Left lung (tissue), 14 donors: ENCODE measurements at places on chromosomes 12 and 14. TPM values are rescaled to one million over a fixed set of nuclear protein-coding genes. Genes with fewer than 3 reads are reported as not detected.

The RPL10L gene
- not detected for total RNA-seq

The STAC3 gene
- 5.0 TPM for total RNA-seq

The ABCC9 gene
- total RNA-seq, result 30.5 TPM

The CINP gene
- total RNA-seq, result 35.5 TPM

The ENDOU gene
- not detected for total RNA-seq

The ZC2HC1C gene
- total RNA-seq, result 4.6 TPM

The ALDH1L2 gene
- total RNA-seq, result 29.3 TPM

The TSHR gene
- 0.15 TPM for total RNA-seq

DNA sequence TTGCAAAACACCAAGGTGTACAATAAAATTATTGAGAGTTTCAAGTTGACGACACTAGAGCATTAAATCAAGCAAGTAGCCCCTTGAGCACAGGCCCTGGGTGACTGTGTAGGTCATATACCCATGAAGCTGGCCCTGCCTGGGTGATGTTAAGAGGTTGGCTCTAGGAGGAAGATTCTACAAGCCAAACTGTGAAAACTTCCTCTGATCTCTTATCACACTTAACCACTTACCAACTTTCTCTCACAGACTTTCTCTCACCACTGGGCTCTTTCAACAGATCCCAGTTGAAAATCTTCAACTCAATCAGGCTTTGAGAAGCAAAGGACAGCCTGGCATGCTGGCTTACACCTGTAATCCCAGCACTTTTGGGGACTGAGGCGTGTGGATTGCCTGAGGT, 186.9 kb upstream of the BTG1 start:
- no peaks in the 10 kb centered on the region for H3K36me3 ChIP-seq
- no peaks in the 10 kb centered on the region for H3K27me3 ChIP-seq
- no peak for DNase-seq
- no peak overlapping the region for H3K4me3 ChIP-seq
- no peak overlapping the region for H3K27ac ChIP-seq

DNA sequence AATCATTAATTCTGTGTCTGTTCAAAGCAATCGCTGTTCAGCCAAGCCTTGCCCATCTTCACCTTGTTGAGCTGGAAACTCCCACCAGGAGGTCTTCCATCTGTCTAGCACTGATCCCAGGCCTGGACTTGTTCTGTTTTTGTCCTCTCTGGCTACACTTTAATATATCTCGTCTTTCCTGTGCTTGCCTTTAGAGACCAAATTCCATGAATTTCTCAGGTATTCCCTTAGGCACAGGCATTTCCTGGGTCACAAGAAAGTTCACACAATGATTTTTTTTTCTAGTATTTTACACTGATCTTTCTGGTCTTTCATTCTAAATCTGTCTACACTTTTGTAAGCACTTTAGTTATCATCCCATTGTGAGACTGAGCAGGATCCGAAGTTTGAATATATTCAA, 116.4 kb upstream of the CCND2 start:
- no peak overlapping the region for H3K4me3 ChIP-seq
- no peak for DNase-seq
- no peak overlapping the region for H3K27ac ChIP-seq
- H3K4me1 ChIP-seq, result peaks cover 18% of the 10 kb centered on the region
- no peaks in the 10 kb centered on the region for H3K27me3 ChIP-seq
- H3K36me3 ChIP-seq, result no peaks in the 10 kb centered on the region

- no peaks in the 10 kb centered on the region for H3K4me1 ChIP-seq
- DNase-seq, result no peak
- H3K4me3 ChIP-seq, result no peak overlapping the region
- no peaks in the 10 kb centered on the region for H3K36me3 ChIP-seq
Observed at GRCh38 chr14:34424488-34424887, 37.6 kb downstream of the SPTSSA start.

- no peaks in the 10 kb centered on the region for H3K27me3 ChIP-seq
- no peak overlapping the region for H3K27ac ChIP-seq
- no peaks in the 10 kb centered on the region for H3K36me3 ChIP-seq
- H3K4me1 ChIP-seq, result no peaks in the 10 kb centered on the region
- H3K4me3 ChIP-seq, result no peak overlapping the region
Observed at GRCh38 chr12:30067146-30067545, 283.4 kb upstream of the TMTC1 start.

DNA sequence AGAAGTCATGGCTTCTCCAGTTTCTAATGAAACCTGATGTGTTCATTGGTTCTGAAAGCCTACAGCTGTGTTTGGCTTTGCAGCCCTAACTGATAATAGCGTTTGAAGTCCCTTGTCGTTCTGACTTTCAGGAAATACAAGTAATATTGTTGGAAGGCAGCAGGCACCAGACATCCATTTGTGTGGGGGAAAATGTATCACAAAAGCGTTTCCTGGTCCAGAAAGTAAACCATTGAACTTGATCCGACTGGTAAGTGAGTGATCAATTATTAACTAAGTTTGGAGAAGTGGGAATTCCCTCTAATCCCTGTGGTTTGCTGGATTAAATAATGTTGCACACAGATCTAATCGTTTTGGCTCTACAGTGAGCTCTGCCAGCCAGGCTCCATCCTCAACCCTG, 77.3 kb upstream of the LTA4H start:
- H3K27me3 ChIP-seq, result no peaks in the 10 kb centered on the region
- no peak overlapping the region for H3K27ac ChIP-seq
- H3K4me1 ChIP-seq, result peaks cover 14% of the 10 kb centered on the region
- no peak overlapping the region for H3K4me3 ChIP-seq

- H3K27ac ChIP-seq, result no peak overlapping the region
- peaks cover 8% of the 10 kb centered on the region for H3K4me1 ChIP-seq
- no peak for DNase-seq
- H3K36me3 ChIP-seq, result no peaks in the 10 kb centered on the region
- H3K27me3 ChIP-seq, result no peaks in the 10 kb centered on the region
- H3K4me3 ChIP-seq, result no peak overlapping the region
Observed at GRCh38 chr12:7047306-7047705, 13.2 kb upstream of the C1S start.

DNA sequence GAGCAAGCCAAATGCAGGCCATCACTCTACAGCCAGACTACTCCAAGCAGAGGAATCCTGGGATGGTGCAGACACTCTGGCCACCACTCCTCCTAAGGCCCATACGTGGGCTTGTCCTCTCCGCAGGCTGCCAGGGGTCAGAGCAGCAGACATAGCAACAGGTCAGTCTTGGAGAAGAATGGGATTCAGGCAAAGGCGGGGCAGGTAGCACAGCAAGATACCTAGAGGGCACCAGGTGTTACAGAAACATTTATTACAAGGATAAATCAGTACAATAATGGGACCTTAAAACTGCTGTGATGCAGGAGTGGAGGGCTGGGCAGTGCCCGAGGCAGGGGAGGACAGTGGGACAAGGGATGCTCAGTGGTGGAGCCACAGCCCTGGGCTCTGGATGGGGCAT, 20.3 kb downstream of the SYNDIG1L start:
- H3K4me1 ChIP-seq, result peaks cover 24% of the 10 kb centered on the region
- no peak for DNase-seq
- H3K36me3 ChIP-seq, result no peaks in the 10 kb centered on the region
- H3K27ac ChIP-seq, result no peak overlapping the region
- H3K4me3 ChIP-seq, result no peak overlapping the region
- H3K27me3 ChIP-seq, result no peaks in the 10 kb centered on the region

- H3K4me1 ChIP-seq, result peaks cover 41% of the 10 kb centered on the region
- H3K27me3 ChIP-seq, result no peaks in the 10 kb centered on the region
- H3K36me3 ChIP-seq, result no peaks in the 10 kb centered on the region
- no peak overlapping the region for H3K27ac ChIP-seq
- DNase-seq, result peak; percentile 66
- H3K4me3 ChIP-seq, result peak overlapping the region; percentile 98
Observed at GRCh38 chr12:110743571-110744093, 941 bp upstream of the PPP1CC start.

DNA sequence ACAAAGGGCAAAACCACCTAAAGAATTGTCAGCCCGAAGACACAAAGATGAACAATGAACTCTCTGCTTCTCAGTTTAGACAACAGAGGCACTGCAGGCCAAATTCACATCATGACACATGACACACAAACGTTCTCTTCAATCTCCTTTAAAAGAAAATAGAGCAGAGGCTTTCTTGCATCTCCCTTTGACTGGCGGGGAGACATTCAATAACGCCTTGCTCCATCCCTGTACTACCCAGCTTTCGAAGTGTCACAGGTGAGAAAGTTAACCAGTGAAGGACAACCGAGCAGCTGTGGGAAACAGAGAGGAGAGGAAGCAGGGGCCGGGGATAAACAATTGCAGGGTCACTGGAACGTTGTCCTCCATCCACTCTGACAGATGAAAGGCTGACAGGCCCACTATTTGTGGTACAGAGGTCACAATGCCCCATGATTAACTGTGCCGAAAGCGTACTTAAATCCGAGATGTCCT, 130.8 kb downstream of the PHLDA1 start:
- no peak overlapping the region for H3K27ac ChIP-seq
- no peaks in the 10 kb centered on the region for H3K4me1 ChIP-seq
- no peaks in the 10 kb centered on the region for H3K36me3 ChIP-seq
- H3K4me3 ChIP-seq, result no peak overlapping the region

GRCh38 chr12:74021937-74022336, 515.7 kb upstream of the ATXN7L3B start:
- no peaks in the 10 kb centered on the region for H3K27me3 ChIP-seq
- H3K27ac ChIP-seq, result no peak overlapping the region
- H3K4me1 ChIP-seq, result no peaks in the 10 kb centered on the region
- no peaks in the 10 kb centered on the region for H3K36me3 ChIP-seq
- no peak overlapping the region for H3K4me3 ChIP-seq
- DNase-seq, result no peak

DNA sequence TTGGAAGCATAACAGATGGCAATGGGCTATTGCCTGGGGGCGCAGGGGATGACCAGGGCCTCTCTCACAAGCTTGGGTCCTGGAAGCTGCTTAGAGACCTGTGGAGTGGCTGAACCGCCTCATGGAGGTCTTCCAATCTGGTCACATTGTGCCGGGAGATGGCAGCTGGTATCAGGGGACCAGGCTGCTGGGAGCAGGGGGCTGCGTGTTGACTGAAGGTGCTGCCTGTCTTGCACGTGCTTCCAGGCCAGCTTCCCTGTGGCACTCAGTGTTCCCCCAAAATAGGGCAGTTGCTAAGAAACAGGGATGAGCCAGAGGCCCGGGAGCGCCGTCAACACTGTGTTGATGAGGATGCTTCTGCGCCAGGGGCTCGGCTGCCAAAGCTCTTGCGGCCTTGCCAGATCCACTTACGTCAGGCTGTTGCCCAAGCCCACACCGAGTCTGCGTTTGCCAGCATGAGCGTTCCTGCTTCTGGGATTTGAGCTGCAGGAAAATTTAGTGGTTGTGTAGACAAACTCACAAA, 39.8 kb downstream of the ELK3 start:
- peak; percentile 78 for DNase-seq
- H3K27ac ChIP-seq, result peak overlapping the region; percentile 77
- H3K4me3 ChIP-seq, result no peak overlapping the region
- H3K36me3 ChIP-seq, result no peaks in the 10 kb centered on the region
- no peaks in the 10 kb centered on the region for H3K27me3 ChIP-seq

- peaks cover 5% of the 10 kb centered on the region for H3K36me3 ChIP-seq
- no peaks in the 10 kb centered on the region for H3K4me1 ChIP-seq
- no peak for DNase-seq
Observed at GRCh38 chr14:89324501-89325298, 92.3 kb downstream of the FOXN3 start.

GRCh38 chr12:66052988-66053615, 77.4 kb downstream of the LLPH start:
- H3K27me3 ChIP-seq, result no peaks in the 10 kb centered on the region
- H3K27ac ChIP-seq, result no peak overlapping the region
- no peaks in the 10 kb centered on the region for H3K36me3 ChIP-seq
- DNase-seq, result no peak
- no peaks in the 10 kb centered on the region for H3K4me1 ChIP-seq

- DNase-seq, result no peak
- H3K36me3 ChIP-seq, result no peaks in the 10 kb centered on the region
- H3K4me1 ChIP-seq, result no peaks in the 10 kb centered on the region
- no peak overlapping the region for H3K27ac ChIP-seq
Observed at GRCh38 chr12:5792343-5792742, 152.7 kb downstream of the ANO2 start.

GRCh38 chr14:99621948-99622347, 17.9 kb upstream of the CCDC85C start:
- H3K4me1 ChIP-seq, result no peaks in the 10 kb centered on the region
- H3K27me3 ChIP-seq, result no peaks in the 10 kb centered on the region
- no peak overlapping the region for H3K4me3 ChIP-seq

GRCh38 chr14:49984424-49984823, 91.5 kb downstream of the ARF6 start:
- H3K4me1 ChIP-seq, result peaks cover 14% of the 10 kb centered on the region
- no peak overlapping the region for H3K4me3 ChIP-seq
- H3K27me3 ChIP-seq, result no peaks in the 10 kb centered on the region
- H3K27ac ChIP-seq, result no peak overlapping the region
- DNase-seq, result no peak

DNA sequence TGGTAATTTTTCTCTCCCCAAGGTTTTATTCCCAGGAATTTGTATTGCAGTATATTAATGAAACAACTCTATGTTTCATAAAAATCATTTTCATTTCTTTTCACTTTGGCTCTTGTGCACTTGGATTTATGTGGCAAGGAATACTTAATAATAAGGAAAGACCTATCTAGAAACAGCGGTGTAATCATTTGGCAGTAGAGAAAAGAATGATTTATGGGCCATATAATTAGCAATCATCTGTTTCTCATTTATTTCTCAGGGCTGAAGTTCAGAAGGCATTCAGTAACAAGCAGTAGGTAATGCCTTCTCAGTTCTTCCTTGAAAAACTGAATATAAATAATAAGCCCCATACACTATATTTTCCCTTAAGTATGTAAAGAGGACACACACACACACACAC, 172.6 kb downstream of the ANO4 start:
- H3K27ac ChIP-seq, result no peak overlapping the region
- no peak overlapping the region for H3K4me3 ChIP-seq

DNA sequence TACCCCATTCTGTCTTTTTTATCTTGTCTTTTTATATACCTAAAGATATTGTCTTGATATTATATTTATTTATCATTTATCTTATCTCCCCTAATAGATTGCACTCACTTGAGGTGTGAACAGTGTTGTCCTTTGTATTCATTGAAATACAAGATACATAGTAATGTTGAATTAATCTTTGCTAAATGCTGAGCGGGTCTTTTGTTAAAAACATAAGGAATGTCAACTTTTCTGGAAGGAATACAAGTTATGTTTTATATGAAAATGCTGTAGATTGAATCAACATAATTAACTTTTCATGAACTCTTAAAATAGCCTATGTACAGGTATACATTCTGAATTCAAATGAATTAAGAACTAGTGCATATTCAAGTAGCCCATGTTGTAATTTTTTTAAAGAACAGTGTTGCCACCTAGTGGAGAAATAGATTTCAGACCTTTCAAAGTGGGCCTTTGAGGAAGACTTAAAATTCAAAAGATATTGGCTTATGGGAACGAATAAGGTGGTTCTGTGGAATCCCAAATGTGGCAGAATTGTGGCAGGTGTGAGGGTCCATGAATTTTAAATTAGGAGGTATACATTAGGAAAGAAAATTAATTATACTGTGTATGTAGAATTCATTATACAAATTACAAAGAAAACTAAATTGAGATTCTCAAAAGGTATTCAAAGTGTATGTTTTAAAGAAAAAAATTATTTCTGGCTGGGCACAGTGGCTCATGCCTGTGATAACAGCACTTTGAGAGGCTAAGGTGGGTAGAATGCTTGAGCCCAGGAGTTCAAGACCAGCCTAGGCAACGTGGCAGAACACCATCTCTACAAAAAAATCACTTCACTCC, 19.1 kb downstream of the BBOF1 start:
- H3K27ac ChIP-seq, result no peak overlapping the region
- DNase-seq, result peak; percentile 32
- H3K27me3 ChIP-seq, result no peaks in the 10 kb centered on the region
- H3K36me3 ChIP-seq, result no peaks in the 10 kb centered on the region
